Esophagus squamous epithelium (tissue), 5 donors: ENCODE measurements at places on chromosomes 11 and 22.
A peak's percentile ranks its signal among the peaks of the same experiment; 100 is the strongest.

GRCh38 chr11:46370253-46370652, 11.2 kb upstream of the MDK start:
- H3K4me1 ChIP-seq: no peaks in the 10 kb centered on the region
- no peak overlapping the region for H3K27ac ChIP-seq
- H3K27me3 ChIP-seq: no peaks in the 10 kb centered on the region

- H3K36me3 ChIP-seq: no peaks in the 10 kb centered on the region
- peak overlapping the region; percentile 92 for H3K27ac ChIP-seq
- peak overlapping the region; percentile 78 for H3K4me3 ChIP-seq
- DNase-seq: no peak
Observed at GRCh38 chr11:27505781-27506180, 788 bp downstream of the LIN7C start.

GRCh38 chr11:80943226-80943625, 1502.4 kb upstream of the TENM4 start:
- H3K27ac ChIP-seq: no peak overlapping the region
- H3K36me3 ChIP-seq: no peaks in the 10 kb centered on the region
- H3K27me3 ChIP-seq: no peaks in the 10 kb centered on the region
- H3K4me1 ChIP-seq: no peaks in the 10 kb centered on the region

- no peak for DNase-seq
- H3K36me3 ChIP-seq: no peaks in the 10 kb centered on the region
- H3K4me1 ChIP-seq: no peaks in the 10 kb centered on the region
- no peaks in the 10 kb centered on the region for H3K27me3 ChIP-seq
- no peak overlapping the region for H3K4me3 ChIP-seq
Observed at GRCh38 chr11:107043242-107044006, 25.1 kb upstream of the GUCY1A2 start.

DNA sequence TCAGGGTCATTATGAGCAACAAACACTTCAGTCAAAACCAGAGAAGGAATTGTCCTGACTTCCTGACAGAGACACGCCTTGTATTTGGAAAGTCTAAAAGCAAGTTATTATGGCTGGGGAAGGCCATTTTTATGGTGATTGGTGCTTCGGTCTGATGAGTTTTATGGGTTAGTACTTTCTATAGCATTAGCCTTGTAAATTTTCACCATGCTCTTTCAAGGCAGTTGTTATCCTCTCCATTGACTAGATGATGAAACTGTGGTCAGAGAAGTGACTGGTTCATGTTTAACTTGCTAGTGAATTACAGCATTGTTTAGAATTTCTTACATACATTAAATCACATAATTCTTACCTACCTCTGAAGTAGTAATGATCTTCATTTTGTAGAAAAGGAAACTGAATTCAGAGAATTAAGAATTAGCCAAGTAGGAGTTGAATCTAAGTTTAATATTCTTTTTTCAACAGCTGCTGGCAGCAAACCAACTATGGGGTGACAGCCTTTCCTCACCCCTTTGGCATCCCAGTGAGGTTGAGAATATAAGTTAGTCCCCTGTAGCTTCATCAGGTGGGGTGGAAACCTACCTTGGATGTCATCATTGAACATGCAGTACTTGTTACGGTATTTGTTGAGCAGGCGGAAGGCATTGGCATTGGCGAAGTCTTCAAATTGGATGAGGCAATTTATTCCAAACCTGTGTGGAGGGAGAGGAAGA, 90.0 kb downstream of the CCDC81 start:
- H3K27ac ChIP-seq: no peak overlapping the region
- H3K4me1 ChIP-seq: no peaks in the 10 kb centered on the region
- DNase-seq: no peak
- no peak overlapping the region for H3K4me3 ChIP-seq

- DNase-seq: no peak
- H3K4me1 ChIP-seq: no peaks in the 10 kb centered on the region
- H3K27me3 ChIP-seq: no peaks in the 10 kb centered on the region
- H3K4me3 ChIP-seq: no peak overlapping the region
- H3K36me3 ChIP-seq: no peaks in the 10 kb centered on the region
Observed at GRCh38 chr22:23045461-23045860, 24.9 kb upstream of the GNAZ start.

DNA sequence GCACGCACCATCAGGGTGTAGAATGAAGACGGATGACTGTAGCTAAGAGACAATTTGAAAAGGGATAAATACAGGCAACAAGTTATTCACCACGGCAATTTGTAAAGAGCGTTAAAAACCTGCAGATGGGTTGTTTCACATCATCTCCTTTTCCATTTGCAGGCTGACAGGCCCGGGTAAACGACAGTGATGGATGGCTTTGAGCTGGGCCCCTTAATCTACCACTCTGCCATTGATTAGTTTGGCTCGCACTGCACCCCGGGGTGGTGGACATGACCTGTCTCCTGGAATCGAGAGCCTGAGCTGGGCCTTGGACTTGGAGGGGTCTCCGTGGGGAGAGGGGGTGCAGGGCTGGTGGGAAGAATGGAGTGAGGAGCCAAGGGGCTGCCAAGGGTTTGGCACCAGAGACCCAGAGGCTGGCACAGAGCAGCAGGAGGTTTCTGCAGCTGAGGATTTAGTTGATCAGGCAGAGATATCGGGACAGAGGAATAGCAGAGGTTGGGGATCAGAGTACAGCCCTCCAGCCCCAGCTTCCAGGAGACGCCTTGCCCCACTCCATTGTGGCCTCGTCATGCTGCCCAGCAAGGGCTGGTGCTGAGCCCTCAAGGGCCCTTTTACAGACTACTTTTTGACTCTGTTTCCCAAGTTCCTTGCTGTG, 110.6 kb upstream of the NECTIN1 start:
- H3K4me1 ChIP-seq: no peaks in the 10 kb centered on the region
- no peak for DNase-seq
- H3K4me3 ChIP-seq: no peak overlapping the region
- no peaks in the 10 kb centered on the region for H3K27me3 ChIP-seq

- H3K27me3 ChIP-seq: peaks cover 97% of the 10 kb centered on the region
- DNase-seq: no peak
- no peaks in the 10 kb centered on the region for H3K36me3 ChIP-seq
- no peaks in the 10 kb centered on the region for H3K4me1 ChIP-seq
- H3K27ac ChIP-seq: no peak overlapping the region
- no peak overlapping the region for H3K4me3 ChIP-seq
Observed at GRCh38 chr22:49734390-49734789, 93.3 kb downstream of the BRD1 start.

- DNase-seq: no peak
- H3K36me3 ChIP-seq: no peaks in the 10 kb centered on the region
- no peak overlapping the region for H3K4me3 ChIP-seq
- H3K27ac ChIP-seq: no peak overlapping the region
Observed at GRCh38 chr11:107713009-107713408, 1.2 kb upstream of the SLN start.

GRCh38 chr11:68828957-68829356, 12.8 kb downstream of the CPT1A start:
- H3K36me3 ChIP-seq: peaks cover 10% of the 10 kb centered on the region
- peaks cover 42% of the 10 kb centered on the region for H3K4me1 ChIP-seq
- H3K27me3 ChIP-seq: no peaks in the 10 kb centered on the region
- H3K27ac ChIP-seq: no peak overlapping the region

GRCh38 chr11:10914050-10914449, 56.2 kb upstream of the ZBED5 start:
- H3K27ac ChIP-seq: no peak overlapping the region
- H3K36me3 ChIP-seq: no peaks in the 10 kb centered on the region
- no peak for DNase-seq
- peaks cover 11% of the 10 kb centered on the region for H3K4me1 ChIP-seq
- no peak overlapping the region for H3K4me3 ChIP-seq

- no peaks in the 10 kb centered on the region for H3K4me1 ChIP-seq
- no peaks in the 10 kb centered on the region for H3K27me3 ChIP-seq
- DNase-seq: no peak
- H3K36me3 ChIP-seq: no peaks in the 10 kb centered on the region
- H3K4me3 ChIP-seq: no peak overlapping the region
Observed at GRCh38 chr11:84097186-84097585, 811.0 kb upstream of the CCDC90B start.

DNA sequence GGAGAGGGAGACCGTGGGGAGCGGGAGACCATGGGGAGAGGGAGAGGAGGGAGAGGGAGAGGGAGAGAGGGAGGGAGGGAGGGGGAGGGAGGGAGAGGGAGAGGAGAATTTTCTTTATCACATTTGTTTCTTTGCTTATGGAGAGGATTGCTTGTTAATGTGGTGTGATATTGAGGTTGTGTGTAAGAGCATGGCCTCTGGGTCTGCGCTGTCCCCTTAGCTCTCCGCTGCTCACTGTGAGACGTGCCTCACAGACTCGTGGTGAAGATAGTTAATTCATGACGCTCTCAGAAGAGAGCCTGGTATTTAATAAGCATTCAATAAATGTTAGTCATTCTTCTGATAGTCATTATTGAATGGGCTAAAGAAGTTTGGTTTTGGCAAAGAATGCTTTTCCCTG, 26.2 kb downstream of the PPFIA1 start:
- H3K27me3 ChIP-seq: no peaks in the 10 kb centered on the region
- H3K36me3 ChIP-seq: peaks cover 5% of the 10 kb centered on the region
- no peak overlapping the region for H3K27ac ChIP-seq
- no peak overlapping the region for H3K4me3 ChIP-seq
- no peaks in the 10 kb centered on the region for H3K4me1 ChIP-seq

DNA sequence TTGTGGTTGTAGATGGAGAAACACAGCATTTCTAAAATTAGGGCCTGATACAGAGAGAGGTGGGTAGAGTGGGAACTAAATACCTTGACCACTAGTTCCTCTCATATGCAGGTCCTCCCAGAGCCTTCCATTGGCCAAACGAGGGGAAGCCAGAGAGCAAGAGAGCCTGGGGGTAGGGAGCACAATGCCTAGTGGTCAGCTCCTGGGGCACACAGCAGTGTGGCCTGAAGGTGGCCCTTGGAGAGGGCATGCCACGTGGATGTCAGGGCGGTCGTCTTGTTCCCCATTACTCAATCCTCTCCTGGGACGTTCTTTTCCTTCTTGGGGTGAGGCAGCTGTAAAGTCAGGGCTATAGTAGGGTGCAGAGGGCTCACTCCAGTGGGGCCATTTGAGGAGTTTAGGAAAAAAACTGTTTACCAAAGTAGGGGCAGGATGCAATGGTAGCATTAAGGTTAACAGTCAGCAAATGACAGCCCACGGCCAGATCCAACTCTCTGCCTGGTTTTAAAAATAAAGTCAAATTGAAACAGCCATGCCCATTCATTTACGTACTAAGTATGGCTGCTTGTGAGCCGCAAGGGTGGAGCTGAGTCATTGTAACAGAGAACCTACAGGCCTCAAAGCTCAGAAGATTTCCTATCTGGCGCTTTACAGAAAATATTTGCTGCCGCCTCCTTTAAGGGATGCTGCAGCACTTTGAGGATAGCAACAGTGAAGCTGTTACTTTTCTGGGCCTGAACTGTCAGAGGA, 7.6 kb downstream of the MYO18B start:
- DNase-seq: no peak
- no peak overlapping the region for H3K27ac ChIP-seq
- H3K4me3 ChIP-seq: no peak overlapping the region
- no peaks in the 10 kb centered on the region for H3K4me1 ChIP-seq

- no peaks in the 10 kb centered on the region for H3K27me3 ChIP-seq
- no peaks in the 10 kb centered on the region for H3K4me1 ChIP-seq
- no peak overlapping the region for H3K27ac ChIP-seq
- peaks cover 51% of the 10 kb centered on the region for H3K36me3 ChIP-seq
- DNase-seq: no peak
Observed at GRCh38 chr22:42142771-42143461, 12.3 kb upstream of the CYP2D6 start.
